LoVo (cell line): ENCODE measurements at places on chromosomes 12 and 14.

DNA sequence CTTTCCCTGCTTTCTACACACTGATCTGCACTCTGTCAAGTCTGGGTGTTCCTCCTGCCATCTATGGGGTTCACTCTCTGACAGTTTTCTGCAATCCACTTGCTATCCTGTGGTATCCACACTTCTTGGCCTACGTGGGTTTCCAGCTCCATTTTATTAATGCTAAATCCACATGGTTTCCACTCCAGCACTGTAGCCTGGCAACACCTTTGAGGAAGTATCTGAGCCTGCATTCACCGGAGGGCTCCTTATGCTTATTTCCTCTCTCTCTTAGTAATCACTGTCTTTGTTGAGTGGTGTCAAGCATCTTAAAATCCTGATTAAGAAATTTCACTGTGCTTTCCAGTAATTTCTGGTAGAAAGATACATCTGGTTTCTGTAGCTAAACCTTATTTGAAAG lies 703.7 kb downstream of the TMEM121 start:
- DNase-seq = no peak

GRCh38 chr12:120620624-120621023 lies 19.8 kb upstream of the CABP1 start:
- DNase-seq = peak; percentile 84

DNA sequence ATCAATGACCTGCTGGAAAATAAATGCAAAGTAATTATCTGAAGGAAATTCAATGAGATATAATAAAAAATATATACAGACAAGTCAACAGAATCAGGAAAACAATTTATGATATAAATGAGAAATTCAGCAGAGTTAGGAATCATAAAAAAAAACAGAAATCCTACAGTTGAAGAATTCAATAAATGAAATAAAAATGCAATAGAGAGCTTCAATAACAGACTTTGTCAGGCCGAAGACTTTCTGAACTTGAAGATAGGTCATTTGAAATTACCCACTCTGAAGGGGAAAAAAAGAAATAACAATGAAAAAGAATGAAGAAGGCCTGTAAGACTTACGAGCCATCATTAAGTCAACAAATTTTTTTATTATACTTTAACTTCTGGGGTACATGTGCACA lies 15.5 kb upstream of the GARIN2 start:
- DNase-seq = no peak

DNA sequence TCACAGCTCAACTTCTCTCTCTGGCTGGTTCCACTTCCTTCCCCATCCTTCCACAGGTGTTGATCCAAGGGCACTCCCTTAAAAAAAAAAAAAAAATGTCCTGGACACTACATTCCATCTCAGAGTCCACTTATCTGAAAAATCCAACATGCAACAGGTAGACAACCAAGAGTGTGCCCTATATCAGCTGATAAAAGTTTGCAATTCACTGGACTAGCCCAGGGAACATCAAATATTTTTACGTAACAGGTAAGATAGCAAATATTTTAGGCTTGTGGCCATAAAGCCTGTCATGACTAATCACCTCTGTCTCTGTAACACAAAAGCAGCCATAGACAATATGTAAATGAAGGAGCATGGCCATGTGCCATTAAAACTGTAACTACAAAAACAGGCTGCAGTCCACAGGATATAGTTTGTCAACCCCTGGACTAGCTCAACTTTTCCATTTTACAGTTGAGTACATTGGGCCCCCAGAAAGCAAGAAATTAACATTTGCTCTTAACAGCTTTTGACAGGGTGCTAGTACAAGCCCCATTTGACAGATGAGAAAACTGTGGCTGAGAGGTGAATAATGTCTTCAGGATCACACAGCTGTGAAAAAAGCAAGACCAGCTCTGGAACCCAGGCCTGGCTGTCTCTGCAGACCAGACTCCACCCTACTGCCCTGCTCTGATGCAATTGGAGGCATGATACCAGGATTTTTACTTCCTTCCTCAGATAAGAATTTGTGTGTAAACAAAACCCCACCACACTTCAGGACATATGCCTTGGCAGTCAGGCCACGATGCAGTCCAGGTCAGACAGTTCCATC lies 68.9 kb downstream of the CMKLR1 start:
- DNase-seq = no peak

DNA sequence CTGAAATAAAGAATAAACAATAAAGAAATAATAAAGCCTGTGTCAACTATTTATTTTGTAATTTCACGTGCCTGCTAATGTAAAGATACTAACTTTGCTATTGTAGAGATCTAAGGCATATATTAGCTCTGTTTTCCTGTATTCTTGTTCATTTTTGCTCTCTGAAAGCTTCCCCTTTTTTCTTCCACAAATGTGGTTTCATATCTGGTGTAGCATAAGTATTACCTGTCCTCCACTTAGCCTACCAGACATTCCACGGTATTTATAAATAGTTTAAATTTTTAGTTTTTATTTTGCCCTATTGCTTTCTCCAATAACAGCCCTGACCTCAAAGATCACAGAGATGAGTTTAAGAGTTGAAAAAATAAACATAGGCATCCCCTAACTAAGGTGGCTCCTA lies 92.6 kb upstream of the ATP2B1 start:
- DNase-seq = no peak

GRCh38 chr14:20707622-20708021 lies 19.1 kb downstream of the ANG start:
- peak; percentile 40 for DNase-seq

- no peak for DNase-seq
These were observed 86.8 kb upstream of the PARP11 start for GRCh38 chr12:3959799-3960560.

- no peak for DNase-seq
These were observed 21.7 kb downstream of the GNS start for GRCh38 chr12:64737539-64737938.

GRCh38 chr14:102764220-102764671 lies 13.0 kb upstream of the TRAF3 start:
- DNase-seq = no peak

DNA sequence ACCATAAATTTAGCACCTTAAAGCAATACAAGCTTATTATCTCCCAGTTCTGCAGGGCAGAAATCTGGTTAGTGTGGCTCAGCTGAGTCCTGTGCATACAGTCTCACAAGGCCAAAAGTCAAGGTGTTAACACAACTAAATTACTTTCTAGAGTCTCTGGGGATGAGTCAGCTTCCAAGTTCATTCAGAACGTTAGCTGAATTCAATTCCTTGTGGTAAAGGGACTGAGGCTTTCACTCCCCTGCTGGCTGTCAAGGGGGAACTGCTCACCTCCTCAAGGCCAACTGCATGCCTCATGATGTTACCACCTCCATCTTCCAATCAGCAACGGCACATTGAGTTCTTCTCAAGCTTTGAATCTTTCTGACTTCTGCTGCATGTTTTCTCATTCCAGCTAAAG lies 27.6 kb downstream of the EML5 start:
- no peak for DNase-seq

GRCh38 chr14:60648249-60648933 lies 886 bp downstream of the SIX1 start:
- no peak for DNase-seq

GRCh38 chr14:99672506-99673304 lies 11.4 kb upstream of the CYP46A1 start:
- no peak for DNase-seq

- DNase-seq = no peak
These were observed 43.6 kb downstream of the PTPRR start for GRCh38 chr12:70876952-70877351.

GRCh38 chr12:95099270-95099790 lies 25.9 kb upstream of the NR2C1 start:
- DNase-seq = no peak

- DNase-seq = no peak
These were observed 4.6 kb downstream of the FAM177A1 start for GRCh38 chr14:35050652-35051051.

GRCh38 chr14:79580906-79581305 lies 630.4 kb downstream of the DIO2 start:
- no peak for DNase-seq

DNA sequence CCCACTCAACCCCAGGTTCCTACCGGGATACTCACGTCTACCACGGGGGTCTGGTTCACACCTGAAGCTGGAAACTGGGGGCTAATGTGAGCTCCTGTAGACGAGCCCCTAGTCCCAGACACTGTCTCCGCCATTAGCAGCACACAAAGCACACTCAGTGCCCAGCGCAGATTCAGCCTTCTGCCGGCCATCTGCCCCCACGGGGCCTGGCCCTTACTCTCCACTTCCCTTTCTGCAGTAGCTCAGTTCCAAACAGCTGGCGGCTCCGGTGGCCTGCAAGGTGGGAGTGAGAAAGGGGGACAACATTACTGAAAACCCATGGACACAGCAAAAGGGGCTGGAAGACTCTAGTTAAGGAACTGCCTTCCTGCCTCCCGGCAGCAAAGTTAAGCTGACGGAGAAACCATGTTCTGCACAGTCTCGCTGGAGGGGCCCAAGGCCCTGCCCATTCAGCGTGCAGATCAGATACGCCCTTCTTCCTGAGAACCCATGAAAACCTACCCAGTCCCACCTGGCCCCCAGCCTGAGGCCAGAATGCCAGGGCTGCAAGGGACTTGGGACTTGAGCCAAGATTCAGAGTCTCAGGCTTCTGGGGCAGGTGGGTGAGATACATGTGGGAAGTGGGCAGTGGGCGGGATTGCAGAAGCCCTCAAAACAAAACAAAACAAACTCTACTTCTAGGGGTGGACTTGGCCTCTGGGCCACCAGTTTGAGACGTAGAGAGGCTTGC lies 2.1 kb downstream of the SLC8B1 start:
- no peak for DNase-seq

DNA sequence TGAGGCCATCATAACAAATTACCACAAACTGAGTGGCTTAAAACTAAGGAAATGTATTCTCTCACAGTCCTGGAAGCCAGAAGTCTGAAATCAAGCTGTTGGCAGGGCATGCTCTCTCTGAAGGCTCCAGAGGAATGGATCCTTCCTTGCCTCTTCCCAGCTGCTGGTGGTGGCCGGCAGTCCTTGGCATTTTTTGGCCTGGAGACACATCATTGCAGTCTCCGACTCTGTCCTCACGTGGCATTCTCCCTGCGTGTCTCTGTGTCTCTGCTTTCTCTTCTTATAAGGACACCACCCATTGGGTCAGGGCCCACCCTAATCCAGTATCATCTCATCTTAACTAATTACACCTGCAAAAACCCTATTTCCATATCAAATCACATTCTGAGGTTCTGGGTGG lies 206.1 kb downstream of the SLC41A2 start:
- no peak for DNase-seq

DNA sequence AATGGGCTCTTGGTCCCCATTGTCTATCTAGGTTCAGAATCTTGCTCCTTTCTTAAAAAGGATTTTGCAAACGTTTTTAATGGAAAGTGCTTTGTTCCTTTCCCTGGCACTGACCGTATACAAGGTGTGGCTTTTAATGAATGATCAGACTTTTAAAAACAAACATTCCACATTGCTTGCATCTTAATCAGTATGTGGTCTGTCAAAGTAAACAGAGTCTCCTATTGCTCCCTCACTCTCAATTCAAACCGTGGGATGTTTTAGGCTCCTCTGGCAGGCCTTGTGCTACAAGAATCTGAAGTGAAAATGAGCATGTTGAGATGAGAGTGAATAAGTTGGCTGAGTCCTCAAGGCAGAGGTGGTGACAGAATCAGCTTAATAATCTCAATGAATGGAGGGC lies 107.0 kb downstream of the VRK1 start:
- no peak for DNase-seq
